NCI-H82 (cell line): ENCODE measurements at places on chromosomes 7 and 10.

GRCh38 chr7:137032436-137032835 lies 164.0 kb downstream of the CHRM2 start:
- DNase-seq = no peak

DNA sequence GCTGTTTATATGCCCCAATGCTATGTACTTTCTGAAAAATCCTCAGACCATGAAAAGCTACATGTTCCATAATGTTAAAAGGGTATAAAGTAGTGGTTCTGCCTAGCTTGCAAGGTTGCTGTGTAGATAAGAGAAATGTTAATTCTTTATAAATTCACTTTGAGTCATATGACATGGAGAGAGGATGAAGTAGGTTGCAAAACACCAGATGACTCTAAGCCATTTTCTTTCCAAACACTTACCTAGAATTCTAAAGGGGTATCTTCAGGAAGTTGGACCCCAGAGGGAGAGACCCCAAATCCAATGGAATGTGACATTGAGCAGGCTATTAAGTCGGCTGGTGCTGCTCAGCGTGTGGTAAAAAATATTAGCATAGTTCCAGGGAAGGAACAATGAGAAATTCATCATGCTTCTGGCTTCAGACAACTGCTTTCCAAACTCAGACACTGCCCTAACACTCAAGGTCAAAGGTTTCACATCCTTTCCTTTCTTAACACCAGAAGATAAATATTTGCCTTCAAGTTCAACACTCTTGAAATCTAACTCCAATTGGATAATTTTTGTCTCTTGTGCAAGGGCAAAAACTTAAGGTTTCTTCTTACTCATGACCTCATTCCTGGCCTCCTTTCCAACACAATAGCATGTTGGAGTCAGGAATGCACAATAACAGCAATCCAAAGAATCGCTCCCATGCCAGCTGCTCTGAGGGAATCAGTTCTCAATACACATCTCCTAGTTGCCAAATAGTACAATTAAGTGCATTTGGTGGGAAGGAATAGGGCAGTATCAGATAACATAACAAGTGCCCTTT lies 100.7 kb upstream of the AFAP1L2 start:
- no peak for DNase-seq

GRCh38 chr10:131933016-131933695 lies 32.3 kb downstream of the PPP2R2D start:
- peak; percentile 19 for DNase-seq

DNA sequence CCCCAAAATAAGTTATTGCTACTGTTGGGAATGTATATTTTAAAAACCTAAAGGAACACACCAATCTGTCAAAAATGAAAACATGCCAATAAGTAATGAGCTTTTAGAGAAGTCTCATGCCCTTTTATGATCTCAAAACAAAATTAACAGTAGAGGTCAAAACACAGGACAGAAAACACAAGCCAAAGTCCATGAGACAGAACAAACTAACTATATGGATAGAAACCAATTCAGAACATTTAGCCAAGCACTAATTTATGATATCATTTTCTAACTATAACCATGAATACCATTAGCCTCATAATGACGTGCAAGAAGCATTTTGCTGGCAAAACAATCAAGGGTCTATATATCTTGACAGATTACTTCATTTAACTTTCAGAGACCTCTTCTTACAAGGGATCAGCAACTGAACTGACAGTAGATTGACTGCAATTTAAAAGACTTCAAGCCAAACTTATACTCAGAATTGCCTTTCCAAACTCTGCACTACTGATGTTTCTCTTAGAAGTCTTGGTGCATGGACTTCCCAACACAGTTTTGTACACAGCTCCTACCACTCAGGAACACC lies 200.9 kb downstream of the DOCK4 start:
- no peak for DNase-seq

GRCh38 chr10:131429141-131429540 lies 117.6 kb upstream of the TCERG1L start:
- DNase-seq = no peak

GRCh38 chr7:22700559-22701002 lies 26.4 kb upstream of the IL6 start:
- no peak for DNase-seq
